Left colon (tissue), 2 donors: ENCODE measurements at places on chromosomes 3 and 15. TPM values are rescaled to one million over a fixed set of nuclear protein-coding genes. Genes with fewer than 3 reads are reported as not detected.

DNA sequence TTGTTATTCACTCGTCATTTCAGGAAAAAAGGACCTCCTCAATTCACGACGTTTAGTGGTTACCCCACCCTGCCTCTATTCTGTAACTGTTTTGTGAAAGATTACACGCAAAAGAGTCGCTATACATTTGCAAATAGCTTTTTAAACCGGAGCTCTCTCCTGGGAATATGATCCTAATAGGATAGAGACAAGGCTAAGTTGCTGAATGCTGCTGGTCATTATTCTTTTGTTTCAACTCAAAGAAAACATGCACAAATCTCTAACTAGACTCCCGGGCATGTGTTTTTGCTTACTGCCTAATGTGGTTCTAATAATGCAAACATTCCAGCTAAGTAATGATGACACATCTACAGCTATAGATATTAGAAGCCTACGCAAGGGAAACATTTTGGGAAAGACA lies 214.6 kb upstream of the MDFIC2 start:
- DNase-seq: no peak

DNA sequence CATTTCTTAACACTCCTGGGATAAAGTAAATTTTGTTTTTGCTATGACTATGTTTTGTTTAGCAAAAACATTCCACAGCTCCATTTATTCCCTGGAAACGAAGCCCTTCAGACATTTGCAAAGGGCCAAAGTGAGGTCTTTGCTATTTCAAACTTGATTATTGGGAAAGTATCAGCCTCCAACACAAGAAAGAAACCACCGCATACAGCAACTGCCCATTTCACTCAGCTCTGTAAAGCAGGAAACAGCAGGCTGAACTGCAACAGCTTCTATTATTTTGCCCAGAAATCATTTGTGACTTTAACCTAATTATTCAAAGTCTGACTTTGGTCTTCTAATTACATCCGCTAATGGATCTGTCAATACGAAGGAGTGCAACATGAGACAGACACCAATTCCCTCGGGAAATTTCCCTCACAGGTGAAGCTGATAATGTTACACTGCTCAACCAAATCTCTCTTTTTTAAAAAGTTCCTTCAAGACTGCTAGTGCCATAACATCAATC lies 72.1 kb downstream of the RFTN1 start:
- DNase-seq: no peak

DNA sequence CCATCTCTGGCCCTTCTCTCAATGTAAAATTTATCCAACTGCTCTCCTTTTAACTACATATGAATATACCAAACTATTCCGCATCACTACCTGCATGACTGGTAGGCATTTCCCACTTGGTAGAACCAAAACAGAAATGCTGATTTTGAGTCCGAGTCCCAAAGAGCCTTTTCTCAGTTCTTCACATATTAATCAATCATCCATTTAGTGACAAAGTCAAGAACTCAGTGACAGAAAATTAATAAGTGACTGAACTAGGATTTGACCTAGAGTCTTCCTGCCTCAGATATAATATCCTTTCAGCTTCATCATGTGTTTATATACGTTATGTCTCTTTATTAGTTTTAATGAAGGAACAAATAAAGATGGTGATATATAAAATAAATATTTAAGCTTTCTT lies 700.6 kb upstream of the GOLIM4 start:
- DNase-seq: no peak

GRCh38 chr15:69530991-69531664 lies 78.5 kb downstream of the RPLP1 start:
- no peak for DNase-seq

The SNTN gene
- 0.39 TPM for total RNA-seq

The SETMAR gene
- 8.8 TPM for total RNA-seq

The GPR27 gene
- total RNA-seq: 0.70 TPM
